NCI-H526 (cell line): ENCODE measurements at places on chromosomes 5 and 9.

- DNase-seq = no peak
These were observed 259.4 kb upstream of the CD180 start for GRCh38 chr5:67455970-67456369.

DNA sequence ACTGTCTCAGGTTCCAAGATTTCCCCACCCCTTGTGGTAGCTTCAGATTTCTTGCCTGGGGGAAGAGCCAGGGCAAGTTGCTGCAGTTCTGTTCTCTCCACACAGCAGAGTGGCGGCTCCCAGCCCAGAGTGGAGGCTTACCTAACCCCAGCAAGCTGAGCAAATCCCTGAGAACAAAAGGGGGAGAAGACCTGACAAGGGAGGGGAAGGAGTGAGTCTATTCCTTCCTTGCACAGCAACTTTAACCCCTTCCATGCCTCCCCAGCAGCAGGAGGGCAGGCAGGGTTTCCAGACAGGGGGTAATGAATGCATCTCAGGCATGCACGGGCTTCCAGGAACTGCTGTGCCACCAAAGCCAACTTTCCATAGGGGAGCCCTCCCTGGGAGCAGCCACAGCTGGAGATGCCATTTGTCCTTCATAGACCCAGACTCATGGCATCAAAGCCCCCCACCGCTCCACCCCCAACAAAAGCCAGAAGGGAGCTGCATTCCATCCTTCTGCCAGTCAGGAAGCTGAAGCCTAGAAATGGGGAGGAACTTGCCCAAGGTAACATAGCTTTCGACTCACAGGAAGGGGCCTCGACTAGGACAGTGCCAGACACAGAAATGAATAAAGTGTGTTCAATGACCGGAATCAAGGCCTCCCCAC, 28.8 kb upstream of the FAT2 start:
- no peak for DNase-seq

GRCh38 chr5:36641431-36641830, 35.0 kb downstream of the SLC1A3 start:
- no peak for DNase-seq

GRCh38 chr5:152084476-152084875, 159.8 kb upstream of the GLRA1 start:
- DNase-seq = no peak

- DNase-seq = no peak
These were observed 107.7 kb upstream of the EQTN start for GRCh38 chr9:27404661-27405060.

- DNase-seq = no peak
These were observed 3.9 kb downstream of the RASGRF2 start for GRCh38 chr5:80963966-80964481.

DNA sequence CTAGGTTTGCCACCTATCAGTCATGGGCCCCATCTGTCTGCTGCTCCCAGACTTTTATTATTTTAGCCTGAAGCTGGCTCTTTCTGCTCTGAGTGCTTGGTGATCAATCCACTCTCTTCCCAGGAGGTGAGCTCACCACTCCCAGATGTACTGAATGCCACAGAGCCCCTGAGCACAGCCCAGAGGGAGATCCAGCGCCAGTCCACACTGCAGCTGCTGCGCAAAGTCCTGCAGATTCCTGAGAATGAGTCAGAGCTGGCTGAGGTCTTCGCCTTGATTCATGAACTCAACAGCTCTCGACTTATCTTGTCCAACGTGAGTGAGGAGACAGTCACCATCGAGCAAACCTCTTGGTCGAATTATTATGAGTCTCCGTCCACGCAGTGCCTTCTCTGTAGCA, 36.0 kb downstream of the HMGXB3 start:
- no peak for DNase-seq

- DNase-seq = no peak
These were observed 195.9 kb downstream of the TMEM38B start for GRCh38 chr9:105890046-105890822.

- DNase-seq = no peak
These were observed 636.5 kb downstream of the TLE1 start for GRCh38 chr9:81052846-81053245.

GRCh38 chr9:120692901-120693699, 21.2 kb downstream of the MEGF9 start:
- no peak for DNase-seq

- DNase-seq = no peak
These were observed 32.1 kb upstream of the MSANTD3 start for GRCh38 chr9:100394816-100395215.

GRCh38 chr5:72836810-72837209, 20.3 kb downstream of the TNPO1 start:
- DNase-seq = no peak

- DNase-seq = no peak
These were observed 11.3 kb upstream of the IL6ST start for GRCh38 chr5:56006094-56006493.

DNA sequence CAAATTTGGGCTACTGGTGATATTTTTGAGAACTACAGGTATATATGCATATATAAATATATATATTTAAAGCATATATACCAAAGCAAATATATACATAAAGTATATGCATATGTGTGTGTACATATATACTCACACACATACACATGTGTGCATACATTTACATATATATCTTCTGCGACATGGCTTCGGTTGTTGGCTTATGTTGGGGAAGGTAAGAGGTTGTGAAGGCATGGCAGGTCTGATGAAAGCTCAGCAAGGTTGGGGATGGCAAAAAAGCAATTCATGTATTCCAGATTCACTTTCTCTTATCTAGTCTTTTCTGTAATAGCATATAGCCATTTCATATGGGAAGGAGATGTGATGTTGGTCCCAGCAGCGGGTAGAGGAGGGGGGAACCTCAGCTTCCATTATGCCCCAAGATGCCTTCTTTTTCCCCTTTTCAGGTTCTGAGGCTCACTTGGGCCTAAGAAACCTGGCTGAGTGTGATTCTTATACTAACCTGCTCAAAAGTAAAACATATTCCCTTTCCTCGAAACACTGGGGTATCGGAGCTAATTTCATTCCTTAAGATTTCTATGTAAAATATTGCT, 201.7 kb downstream of the MEF2C start:
- DNase-seq = no peak

DNA sequence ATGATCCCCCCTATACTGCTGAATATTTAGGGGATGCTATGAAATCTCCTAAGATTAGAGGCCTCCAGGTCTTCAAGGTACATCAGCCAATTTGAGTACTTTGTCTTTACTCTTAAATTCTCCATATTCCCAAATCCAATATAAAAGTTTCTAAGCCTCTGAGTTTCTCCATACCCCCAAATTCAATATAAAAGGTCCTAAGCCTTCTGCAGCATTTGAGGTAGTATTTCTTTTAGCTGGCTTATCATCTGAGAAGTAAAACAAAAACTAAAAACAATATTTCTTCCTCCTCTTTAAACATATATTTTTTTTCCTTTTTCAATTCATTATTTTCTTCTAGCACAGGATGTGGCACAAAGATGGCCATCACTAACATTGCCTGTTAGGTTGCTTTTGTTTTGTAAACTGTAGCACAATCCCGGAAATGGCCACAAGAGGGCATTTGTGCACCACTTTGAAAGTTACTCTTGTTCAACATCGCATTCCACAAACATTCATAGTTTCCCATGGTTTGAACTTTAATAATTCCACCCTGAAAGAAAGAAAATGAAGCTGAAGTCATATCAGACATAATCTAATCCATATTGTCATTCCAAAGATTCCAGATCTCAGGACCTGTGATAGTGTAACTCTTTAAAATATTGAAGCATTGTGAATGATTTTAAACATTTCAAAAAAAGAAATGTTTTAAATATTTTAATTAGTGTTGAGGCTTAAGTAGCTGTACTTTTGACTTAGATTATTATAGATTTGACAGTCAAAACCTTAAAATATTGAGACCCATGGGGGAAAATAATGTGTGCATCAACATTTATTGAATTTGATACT, 21.0 kb upstream of the SCGB3A2 start:
- peak; percentile 10 for DNase-seq

- no peak for DNase-seq
These were observed 41.9 kb downstream of the VCAN start for GRCh38 chr5:83513491-83513890.

GRCh38 chr9:6106711-6107339, 91.4 kb upstream of the RANBP6 start:
- no peak for DNase-seq

DNA sequence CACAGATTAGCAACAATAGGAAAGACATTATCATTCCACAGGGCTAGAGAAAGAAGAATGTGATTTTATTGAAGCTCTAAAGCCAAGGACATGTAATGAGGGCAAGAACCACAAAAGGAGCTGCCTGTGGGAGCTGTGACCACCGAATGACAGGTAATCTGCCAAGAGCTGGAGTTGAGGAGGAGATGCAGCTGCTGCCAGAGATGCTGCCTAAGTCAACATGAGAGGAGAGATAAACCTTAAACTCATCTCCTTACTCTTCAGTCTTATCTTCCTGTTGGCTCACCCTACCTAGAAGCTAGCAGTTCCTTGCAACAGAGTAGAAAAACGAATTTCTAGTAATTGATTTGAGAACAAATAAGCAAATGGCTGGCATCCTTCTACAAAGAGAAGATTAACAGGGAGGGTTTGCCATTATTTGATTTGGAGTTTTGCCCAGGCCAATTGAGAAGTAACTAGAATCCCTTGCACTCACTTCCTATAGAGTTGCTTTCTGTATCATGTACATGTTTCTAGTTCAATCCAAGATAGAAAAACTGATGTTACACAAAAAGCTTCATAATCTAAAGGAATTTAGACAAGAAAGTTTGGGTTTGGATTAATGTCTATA, 539.2 kb downstream of the TLE1 start:
- DNase-seq = no peak

DNA sequence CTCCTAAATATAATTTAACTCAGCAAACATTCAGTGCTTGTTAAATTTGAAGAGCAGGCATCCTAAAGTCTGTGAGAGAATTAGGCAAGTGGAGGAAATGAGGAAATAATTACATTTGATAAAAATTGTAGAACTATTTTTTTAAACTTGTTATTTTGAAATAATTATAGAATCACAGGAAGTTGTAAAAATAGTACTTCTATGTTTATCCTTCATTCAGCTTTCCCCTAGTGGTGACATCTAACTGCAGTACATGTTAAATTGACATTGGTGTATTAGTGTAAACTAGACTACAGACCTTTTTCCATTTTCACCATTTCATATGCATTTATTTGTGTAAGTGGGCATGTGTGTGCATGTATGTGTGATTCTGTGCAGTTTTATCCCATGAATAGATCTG, 51.6 kb downstream of the F2RL2 start:
- DNase-seq = no peak

DNA sequence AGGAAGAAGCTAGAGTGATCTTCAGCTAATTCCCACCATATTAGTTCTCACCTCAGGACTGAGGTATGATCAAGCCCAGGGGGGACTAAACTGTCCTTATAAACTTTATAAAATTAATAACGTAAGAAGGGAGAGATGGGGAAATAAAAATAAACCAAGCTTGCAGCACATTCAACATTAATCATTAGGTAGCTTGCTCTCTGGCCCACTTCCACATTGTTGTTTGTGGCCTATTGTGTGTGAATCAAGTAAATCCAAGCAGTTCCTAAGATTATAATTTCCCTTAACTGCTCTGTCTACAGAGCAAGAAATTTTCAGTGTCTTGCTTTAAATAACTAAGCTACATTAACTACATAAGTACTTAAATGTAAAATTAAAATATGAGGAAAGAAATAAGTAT, 131.3 kb upstream of the ABCA1 start:
- DNase-seq = no peak

DNA sequence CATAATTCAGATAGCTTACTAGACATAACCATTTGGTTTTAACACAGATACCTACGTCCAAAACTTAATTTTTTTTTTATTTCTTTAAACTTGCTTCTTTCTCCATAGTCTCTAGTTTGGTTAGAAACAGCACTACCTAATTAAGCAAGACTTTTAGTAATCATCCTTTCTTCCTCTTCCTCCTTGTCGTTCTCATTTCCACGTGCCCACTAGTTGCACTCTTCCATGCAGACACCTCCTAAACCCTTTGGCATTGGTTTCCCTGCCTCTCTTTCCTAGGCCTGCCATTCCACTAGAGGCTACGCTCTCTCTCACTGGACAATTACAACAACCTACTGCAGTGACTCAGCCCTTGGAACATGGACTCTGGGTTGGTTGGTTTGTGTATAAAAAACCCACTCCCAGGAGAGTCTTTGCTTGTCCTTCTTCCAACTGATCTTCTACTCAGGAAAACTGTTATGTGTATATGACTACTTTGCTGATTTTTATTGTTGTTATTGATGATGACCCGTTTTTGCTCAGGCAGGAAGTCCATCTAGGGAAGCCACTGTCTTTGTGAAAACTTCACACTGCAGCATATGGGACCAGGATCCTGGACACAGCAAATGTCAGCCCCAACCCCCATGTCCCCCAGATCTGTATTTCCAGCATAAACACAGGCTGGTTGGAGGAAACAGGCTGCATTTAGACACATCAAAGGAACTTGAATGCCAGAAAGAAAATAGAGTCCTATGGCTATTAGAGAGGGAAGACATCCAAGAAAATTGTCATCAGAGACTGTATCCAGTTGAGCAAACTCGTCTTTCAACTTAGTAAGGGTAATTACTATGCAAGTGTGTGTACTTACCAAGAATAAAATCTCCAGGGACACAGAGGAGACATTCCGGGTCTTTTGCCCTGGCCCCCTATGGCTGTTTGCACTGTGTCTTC, 503.2 kb downstream of the GADD45G start:
- no peak for DNase-seq

DNA sequence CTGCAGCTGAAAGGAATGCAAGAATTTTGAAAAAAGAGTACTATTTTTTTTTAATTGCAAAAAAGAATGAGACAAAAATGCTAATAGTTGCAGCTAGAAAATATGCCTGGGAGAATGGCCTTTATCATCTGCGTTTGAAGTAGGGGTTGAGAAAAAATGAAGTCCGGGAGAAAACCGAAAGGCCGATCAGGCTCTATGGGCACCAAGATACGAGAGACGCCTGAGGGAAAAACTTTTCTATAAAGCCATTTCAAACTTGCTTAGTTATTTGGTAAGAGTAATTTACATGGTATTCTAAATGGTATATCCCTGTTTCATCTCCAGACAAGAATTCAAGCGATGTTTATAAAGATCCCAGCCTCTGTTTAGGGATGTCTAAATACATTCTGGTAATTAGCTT, 99.3 kb upstream of the EFNA5 start:
- no peak for DNase-seq

- DNase-seq = no peak
These were observed 8.4 kb upstream of the UBAP1 start for GRCh38 chr9:34170237-34170991.

DNA sequence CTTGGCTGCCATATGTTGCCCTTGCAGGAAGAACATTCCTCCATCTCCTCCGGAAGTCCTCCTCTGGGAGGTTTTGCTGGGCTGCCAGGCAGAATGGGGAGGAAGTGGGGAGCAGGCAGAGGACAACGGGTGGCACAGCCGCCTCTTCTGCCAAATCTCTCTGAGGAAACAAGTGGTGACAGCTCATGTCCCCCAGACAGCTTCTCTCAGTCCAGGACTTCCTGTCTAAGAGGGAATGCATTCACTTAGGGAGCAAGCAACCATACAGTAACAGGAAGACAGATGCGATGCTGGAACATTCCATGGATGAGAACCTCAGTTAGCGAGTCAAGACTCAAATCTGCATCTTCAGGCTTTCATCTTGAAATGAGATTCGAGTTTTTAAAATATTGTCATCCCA, 701.0 kb downstream of the SEMA5A start:
- DNase-seq = no peak
